ENCODE measurements at places on chromosomes 6 and 20.

- no peak for DNase-seq
These were observed 31.5 kb downstream of the KDM1B start for GRCh38 chr6:18186540-18187250.

- no peak for DNase-seq
These were observed 31.6 kb upstream of the CENPW start for GRCh38 chr6:126308362-126308761.

DNA sequence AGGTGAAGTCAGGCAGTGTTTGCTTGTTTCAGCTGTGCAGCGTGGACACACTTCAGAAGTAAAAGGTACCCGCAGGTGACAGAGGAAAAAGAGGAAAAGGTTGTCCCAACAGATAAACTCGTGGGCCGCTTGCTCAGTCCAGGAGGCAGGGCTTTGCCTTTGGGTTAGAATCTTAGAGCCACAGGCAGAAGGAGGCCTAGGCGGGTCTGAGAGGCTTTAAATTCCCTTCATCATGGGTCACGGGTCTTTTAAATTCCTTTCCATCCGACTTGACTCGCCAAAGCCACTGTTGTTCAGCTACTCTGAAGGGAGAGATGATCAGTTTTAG lies 48.2 kb downstream of the AGPAT4 start:
- no peak for DNase-seq

DNA sequence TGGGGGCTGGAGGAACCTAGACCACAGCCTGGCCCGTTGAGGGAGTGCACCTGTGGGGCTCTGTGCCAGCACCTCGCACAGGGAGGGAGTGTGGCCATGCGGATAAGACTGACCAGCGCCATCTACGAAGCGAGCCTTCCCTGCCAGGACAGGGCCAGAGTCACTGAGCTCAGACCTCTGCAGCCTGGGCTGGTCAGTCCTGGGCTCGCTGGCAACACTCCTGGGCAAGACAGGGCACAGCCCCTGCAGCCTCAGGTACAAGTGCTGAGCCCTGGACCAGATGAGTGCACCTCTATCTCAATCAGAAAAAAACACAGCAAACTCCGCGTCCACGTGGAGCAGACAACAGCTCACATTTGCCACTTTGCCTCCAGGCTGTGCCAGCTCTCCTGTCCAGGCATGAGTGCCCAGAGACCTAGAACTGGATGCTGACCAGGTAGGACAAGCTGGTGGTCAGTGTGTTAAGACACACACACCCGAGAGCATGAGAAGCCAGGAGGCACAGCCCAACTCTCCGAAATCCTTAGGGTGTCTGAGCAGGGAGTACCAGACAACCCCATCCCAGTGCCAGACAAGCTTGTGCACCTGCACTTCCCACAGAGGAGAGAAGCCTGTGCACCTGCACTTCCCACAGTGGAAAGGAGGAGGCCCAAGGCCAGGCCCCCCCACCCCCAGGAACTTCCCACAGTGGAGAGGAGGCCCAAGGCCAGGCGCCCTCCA lies 4.9 kb downstream of the ARFRP1 start:
- no peak for DNase-seq

GRCh38 chr6:118706702-118707101 lies 55.3 kb upstream of the CEP85L start:
- peak; percentile 45 for DNase-seq

DNA sequence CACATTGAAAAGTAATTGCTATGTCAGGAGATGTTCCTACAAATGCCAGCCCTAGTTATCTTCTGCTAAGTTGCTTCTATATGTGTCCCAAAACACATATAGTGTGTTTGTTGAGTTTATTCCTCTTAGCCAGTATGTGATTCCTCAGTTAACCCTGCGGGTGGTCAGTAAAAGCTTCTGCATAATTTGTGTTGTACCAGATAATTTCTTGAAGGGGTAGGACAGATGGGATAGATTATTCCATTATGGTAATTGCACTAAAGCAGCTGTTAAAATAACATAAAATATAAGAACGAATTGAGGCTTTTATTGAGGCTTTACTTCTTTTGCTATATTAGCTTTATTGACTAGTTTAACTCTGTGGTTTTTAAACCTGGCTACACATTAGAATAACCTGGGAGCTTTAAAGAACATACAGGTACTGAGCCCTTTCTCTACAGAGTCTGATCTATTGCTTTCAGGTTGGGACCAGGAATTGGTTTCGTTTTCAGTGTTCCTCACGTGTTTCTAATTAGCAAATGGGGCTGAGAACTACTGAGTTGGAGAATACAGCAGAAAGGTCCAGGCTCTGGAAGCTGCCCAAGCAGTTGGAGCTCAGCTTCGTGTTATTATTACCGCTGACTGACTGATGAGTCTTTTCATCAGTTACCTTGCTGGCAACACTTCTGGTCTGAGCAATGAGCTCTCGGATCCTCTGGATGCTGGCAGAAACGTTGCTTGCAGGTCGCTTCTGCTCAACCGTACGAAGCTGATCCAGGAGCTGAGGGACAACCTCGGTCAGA lies 56.9 kb downstream of the FAM229B start:
- DNase-seq = no peak

GRCh38 chr20:3162080-3162611 lies 2.5 kb upstream of the FASTKD5 start:
- peak; percentile 49 for DNase-seq

- DNase-seq = no peak
These were observed 1.1 kb upstream of the MYB start for GRCh38 chr6:135179920-135180541.

GRCh38 chr6:160088784-160089533 lies 32.7 kb upstream of the SLC22A1 start:
- DNase-seq = peak; percentile 29

DNA sequence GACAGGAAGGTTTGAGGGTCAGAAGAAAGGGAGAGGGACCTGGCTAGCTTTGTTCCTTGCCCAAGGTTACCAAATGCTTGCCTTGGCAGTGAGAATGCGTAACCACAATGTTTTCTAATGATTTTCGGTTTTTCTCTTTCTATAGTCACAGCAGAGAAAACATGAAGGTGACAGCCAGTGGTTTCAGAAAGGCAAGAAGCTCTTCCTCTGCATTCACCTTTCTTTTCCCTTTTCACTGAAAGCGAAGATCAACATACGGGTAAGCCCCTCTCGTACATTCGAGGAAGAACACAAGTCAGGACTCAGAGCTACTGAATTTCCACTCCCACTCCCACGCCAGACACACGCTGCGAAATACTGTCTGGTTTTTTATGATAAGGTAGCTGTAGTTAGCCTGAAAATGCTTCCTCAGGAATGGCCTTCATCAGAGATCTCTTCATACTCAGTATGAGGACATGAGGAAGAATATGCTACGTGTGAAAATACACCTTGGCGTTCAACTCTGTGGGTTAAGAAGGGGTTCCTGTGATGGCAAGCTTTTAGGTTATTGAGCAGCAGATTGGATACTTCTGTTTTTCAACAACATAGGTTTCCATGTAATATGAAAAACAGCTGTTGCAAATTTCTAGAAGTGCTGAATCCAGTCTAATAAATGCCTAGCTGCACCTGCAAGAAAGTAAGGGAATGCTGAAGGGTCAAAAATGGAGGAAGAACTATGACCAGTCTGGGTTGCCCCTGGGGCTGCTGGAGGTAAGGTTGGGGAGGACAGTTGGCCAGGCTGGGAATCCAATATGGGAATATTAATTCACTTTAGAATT lies 7.4 kb upstream of the CD83 start:
- DNase-seq = no peak
